Left colon (tissue), 2 donors: ENCODE measurements at places on chromosomes 16 and 17. TPM values are rescaled to one million over a fixed set of nuclear protein-coding genes. Genes with fewer than 3 reads are reported as not detected.

CHST4 gene
- not detected for total RNA-seq

SMIM5 gene
- 28.3 TPM for total RNA-seq

NPIPA8 gene
- 0.59 TPM for total RNA-seq

HCRT gene
- not detected for total RNA-seq

KRTAP9-4 gene
- not detected for total RNA-seq

MRM3 gene
- 13.3 TPM for total RNA-seq

HSD17B2 gene
- total RNA-seq = 63.6 TPM

KRTAP2-4 gene
- not detected for total RNA-seq

TMEM238L gene
- 89.7 TPM for total RNA-seq

CD300E gene
- 0.39 TPM for total RNA-seq

BICDL2 gene
- total RNA-seq = 107 TPM

GPR139 gene
- not detected for total RNA-seq

CSNK2A2 gene
- 53.8 TPM for total RNA-seq

CIAO3 gene
- 50.2 TPM for total RNA-seq

MYH8 gene
- not detected for total RNA-seq

THOC6 gene
- 18.8 TPM for total RNA-seq

NOD2 gene
- total RNA-seq = 0.98 TPM

TAC4 gene
- not detected for total RNA-seq

KCNJ2 gene
- 25.8 TPM for total RNA-seq

KRT15 gene
- total RNA-seq = 6.8 TPM

NUPR1 gene
- total RNA-seq = 106 TPM

PITPNM3 gene
- 19.0 TPM for total RNA-seq

SPATA22 gene
- total RNA-seq = not detected

ZNF785 gene
- total RNA-seq = 14.9 TPM

ADAD2 gene
- 0.14 TPM for total RNA-seq

FBXO39 gene
- total RNA-seq = not detected

ANKFN1 gene
- 0.37 TPM for total RNA-seq
